ENCODE measurements at places on chromosomes 5 and 9.

DNA sequence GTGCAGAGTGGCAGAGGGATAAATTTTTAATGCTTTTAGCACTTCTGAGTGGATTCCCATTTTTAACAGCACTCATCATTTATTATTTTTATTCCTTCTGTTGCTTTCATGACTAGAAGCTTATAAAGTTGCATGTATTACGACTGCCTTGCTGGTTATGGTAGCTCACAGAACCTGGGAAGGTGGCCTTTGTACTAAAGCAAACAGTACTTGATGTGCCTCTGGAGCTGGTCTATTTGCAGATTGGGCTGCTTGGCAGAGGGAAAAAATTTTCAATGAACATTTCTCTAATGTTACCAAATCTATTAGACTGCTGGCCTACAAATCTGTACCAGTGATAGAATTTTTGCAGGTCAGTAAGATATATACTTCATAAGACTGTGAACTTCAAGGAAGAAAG, 274.5 kb upstream of the C9orf72 start:
- DNase-seq: no peak

DNA sequence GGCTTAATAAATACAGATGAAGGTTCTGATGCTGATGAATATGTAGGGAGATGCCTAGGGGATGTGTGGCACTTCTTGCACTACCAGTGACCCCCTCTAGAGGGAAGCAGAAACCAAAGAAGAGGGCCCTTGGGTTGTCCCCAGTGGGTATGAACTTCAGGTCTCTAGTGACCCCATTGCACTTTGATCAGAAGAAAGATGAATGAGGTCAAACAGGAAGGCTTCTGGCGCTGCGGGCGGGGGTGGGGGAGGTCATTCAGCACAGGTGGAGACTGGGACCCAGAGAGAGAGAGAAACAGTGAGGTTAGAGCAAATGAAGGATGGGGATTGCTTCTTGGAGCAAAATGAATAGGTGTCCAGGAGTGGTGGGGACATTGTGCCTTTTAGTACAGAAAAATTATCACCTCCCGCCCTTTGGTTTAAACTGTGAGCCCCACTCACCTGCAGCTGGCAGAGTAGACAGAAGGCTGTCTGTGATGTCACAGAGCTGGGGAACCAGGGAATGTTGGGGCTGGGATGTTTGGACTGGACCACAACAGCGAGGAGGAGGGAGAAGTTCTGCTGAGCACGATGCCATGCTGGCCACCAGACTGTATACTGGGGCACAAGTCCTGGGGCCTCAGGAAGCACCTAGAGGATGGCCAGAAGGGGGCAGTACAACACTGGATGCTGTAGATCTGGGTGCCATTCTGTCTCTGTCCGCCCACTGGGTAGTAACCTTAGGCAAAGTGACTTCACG, at the start of gene TEX48:
Gene TEX48 (minus strand): TSS at position 599 of the 739 bp plus-strand sequence. CDS start 10,469 bp downstream, outside the sequence.
- peak; percentile 91 for DNase-seq

DNA sequence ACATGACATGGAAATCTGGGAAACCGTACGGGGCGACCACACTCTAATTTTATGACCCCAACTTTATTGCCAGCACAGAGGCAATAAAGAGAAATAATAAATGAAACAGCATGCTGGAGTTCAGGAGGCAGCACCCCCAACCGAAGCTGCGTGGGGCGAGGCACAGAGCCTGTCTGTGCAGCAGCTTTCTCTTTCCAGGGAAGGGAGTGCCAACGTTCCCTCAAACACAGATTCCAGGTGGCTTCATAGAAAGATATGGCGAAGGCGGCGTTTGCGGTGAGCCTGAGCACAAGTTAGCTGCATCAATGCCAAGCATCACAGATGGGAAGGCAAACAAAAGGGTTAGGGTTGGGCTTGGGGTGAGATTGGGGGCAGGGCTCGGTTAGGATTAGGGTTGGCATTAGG, 114.8 kb downstream of the HSD17B3 start:
- peak; percentile 39 for DNase-seq

GRCh38 chr9:124242331-124243194, 15.2 kb upstream of the NEK6 start:
- peak; percentile 79 for DNase-seq

DNA sequence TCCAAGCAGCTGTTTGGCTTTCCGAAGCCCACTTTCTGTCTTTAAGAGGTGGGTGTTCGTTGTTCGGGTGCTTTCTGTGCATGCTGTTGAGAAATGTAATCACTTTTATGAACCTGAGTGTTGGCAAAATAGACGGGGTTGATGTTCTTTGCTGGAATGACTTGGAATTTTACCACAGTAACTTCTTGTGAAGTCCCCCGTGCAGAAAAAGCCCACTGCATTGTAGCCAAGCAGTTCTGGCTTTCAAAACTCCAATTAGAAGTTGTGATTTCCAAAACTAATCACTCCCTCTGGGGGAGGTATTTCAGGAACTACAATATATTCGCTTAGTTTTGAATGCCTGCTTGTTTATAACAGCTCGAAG, 111.1 kb downstream of the PAM start:
- DNase-seq: no peak

DNA sequence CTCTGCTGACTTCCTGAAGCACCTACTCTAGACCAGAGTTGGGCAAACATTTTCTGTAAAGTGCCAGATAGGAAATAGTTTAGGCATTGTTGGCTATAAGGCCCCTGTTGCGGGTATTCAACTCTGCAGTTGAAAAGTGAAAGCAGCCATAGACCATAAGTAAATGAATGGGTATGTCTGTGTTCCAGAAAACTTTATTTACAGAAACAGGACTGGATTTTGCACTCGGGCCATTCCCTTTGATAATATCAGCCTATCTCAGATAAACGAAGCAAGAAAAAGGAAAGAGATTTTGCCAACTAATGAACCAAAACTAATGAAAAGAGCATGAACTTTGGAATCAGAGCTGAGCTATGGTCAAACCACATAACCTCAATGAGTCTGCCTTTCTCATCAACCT, 184.4 kb downstream of the SAXO1 start:
- DNase-seq: no peak

DNA sequence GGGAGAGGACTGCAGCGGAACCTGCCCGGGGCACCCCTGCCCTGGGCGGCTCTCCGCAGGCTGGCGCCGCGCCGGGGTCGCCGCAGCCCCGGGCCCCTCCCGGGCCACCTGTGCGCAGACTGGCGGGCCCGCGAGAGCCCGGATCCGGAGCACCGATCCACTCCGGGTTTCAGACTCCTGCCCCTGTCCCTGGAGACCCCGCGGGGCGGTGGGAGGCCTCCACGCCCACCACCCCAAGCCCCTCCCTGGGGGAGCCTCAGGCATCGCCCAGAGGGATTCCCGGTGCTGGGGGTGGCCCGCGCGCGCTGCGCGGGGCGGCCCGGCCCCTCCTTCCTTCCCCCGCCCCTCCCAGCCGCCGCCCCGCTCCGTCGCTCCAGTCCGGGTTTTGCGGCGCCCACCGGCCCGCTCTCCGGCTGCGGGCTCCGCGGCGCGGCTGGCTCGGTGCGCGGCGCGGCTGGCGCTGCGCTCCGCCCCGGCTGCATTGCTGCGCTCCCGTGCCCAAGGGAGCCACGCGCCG, at the start of gene UNC5A:
Gene UNC5A (plus strand): TSS at position 479 of the 517 bp plus-strand sequence. CDS start 192 bp downstream, outside the sequence.
- peak; percentile 74 for DNase-seq

- no peak for DNase-seq
These were observed 22.0 kb downstream of the ABCA1 start for GRCh38 chr9:104905931-104906330.

- DNase-seq: no peak
These were observed 592.9 kb upstream of the C9orf72 start for GRCh38 chr9:28166179-28166578.

- DNase-seq: no peak
These were observed 8.8 kb upstream of the DBH start for GRCh38 chr9:133627341-133627740.

DNA sequence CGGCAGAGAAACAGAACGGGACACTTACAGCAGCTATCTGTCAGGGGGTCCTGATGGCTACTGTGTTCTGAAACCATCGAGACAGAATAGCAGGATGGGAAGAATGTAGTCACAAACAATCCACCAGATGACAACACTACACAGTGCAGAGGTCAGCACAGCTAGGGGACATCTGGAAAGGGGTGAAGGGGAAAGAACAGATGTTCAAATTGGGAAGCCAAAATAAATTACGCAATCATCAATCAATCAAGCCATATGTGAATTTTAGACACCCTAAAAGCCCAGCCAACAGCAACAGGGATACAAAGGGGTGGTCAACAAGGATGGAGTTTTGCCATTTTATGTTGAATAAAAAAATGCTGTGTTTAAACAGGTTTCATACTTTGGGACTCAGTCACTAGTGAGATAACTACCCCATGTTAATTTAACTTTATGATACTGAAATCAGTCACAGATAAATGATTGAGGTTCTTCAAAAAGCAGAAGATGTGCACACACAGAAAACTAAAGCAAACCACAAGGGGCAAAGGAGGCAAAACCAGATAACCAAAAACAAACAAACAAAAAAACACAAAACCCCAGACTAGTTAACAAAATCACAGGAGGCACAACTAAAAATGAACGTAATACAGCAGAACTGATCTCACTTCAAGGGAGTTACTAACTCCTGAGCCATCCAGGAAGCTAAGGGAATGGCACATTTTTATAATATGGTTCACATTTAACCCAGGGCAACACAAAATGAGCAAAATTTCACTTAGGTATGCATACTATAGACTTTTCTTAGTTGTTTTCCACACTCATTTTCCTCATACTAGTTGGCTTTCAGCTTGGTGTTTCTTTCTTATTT, 65.9 kb downstream of the HABP4 start:
- DNase-seq: no peak

- DNase-seq: no peak
These were observed 66.6 kb downstream of the ITGA1 start for GRCh38 chr5:52854301-52854700.

- DNase-seq: no peak
These were observed 19.4 kb upstream of the LRRC14B start for GRCh38 chr5:171801-172331.

- DNase-seq: no peak
These were observed 59.2 kb downstream of the MEGF9 start for GRCh38 chr9:120655005-120655622.

- DNase-seq: no peak
These were observed 296.0 kb upstream of the ACTBL2 start for GRCh38 chr5:57778501-57779091.

DNA sequence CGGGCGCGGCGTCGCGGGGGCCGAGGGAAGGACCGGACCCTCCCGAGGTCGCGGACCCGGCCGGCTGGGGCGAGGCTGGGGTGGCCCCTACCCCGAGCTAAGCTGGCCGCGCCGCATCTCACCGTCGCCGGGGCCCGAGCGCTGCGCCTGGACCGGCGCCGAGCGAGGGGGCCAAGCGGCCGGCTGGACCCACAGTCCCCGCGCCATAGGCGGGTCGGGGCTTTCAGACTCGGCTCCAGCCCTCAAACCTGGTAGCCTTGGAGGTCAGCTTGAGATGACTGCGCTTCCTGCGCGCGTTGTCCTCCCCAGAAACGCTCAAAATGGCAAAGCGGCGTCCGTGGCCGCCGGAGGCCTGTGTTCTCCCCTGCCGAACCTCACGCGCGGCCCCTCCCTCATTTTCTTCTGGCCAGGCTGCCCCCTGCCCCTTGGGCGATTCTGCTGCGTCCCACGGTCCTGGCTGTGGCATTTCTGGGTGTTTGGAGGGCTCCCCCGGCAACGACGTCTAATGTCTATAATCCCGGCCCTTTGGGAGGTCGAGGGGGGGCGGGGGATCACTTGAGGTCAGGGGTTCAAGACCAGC, 8.7 kb upstream of the GRIN1 start:
- DNase-seq: peak; percentile 41

- DNase-seq: no peak
These were observed 558.7 kb downstream of the ACTL7B start for GRCh38 chr9:108297073-108297472.

GRCh38 chr5:87499478-87500410, 87.0 kb upstream of the CCNH start:
- DNase-seq: peak; percentile 3

GRCh38 chr5:107005161-107005560, 665.6 kb downstream of the EFNA5 start:
- DNase-seq: no peak

DNA sequence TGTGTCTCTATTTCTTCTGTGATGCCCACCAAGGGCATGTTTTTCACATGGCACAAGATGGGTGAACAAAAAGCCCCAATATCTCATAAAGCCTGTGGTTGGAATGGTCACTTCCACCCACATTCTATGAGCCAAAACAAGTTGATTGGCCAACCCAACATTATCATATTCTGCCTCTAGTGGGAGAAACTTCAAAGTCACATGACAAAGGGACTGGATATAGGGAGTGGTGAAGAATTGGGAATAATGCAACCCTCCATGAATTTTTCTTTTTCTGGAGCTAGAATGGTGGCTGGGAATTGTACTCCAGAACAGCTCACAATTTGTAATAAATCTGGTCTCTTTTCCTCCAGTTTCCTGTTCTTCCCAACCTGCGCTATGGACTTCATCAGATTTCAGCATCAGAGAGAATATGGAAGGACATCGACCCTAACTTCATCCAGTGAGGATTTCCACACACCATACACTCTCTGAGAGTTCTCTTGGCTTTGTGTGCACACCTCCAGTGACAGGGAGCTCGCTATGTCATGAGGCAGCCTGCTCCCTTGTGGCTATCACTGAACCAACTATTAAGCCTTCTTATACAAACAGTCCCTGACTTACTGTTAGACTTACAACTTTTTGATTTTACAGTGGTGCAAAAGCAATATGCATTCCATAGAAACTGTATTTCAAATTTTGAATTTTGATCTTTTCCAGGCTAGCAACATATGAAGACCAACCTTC, 12.0 kb upstream of the B4GALT1 start:
- no peak for DNase-seq

DNA sequence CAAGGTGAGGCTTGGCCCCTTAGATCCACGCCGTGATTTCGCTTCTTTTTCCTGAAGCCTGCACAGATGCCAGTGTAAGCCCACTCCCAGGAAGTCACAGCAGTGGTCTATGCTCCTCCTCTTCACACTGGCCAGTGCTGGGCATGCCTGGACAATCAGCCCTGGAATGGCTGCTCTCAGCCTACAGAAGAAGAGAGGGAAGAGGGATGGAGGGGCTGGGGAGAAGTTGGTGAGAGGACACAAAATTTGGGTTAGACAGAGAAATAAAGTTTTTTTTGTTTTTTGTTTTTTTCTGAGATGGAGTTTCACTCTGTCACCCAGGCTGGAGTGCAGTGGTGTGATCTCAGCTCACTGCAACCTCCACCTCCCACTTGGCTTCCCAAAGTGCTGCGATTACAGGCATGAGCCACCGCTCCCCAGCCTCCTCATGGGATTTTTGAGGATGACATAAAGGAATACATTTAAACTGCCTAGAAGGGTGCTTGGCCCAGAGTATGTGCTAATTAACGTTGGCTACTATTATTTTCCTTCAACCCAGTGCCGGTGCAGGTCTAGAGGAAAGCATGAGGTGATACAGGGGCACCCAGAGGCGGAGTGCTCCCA, 830 bp downstream of the S100Z start:
- DNase-seq: no peak

DNA sequence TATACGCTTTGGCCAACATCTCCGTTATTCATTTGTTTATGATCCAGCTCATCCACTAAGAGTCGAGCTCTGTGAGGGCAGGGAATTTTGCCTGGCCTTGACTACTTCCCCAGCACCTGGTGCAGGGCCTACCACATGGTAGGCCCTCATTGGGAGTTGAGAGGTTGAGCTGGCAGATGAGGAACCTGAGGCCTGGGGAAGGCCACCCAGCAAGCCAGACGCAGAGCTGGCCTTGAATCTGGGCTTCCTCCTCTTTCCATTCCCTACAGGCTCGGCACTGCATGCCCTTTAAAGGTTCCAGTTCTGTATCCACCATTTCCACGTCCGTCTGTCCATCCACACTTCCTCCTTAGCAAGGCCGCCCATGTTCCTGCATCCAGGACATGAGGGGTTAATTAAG, 24.2 kb downstream of the KCNMB1 start:
- DNase-seq: no peak

All from GM23338 (cell line).